ENCODE measurements at places on chromosomes 3 and 15.
A peak's percentile ranks its signal among the peaks of the same experiment; 100 is the strongest.

DNA sequence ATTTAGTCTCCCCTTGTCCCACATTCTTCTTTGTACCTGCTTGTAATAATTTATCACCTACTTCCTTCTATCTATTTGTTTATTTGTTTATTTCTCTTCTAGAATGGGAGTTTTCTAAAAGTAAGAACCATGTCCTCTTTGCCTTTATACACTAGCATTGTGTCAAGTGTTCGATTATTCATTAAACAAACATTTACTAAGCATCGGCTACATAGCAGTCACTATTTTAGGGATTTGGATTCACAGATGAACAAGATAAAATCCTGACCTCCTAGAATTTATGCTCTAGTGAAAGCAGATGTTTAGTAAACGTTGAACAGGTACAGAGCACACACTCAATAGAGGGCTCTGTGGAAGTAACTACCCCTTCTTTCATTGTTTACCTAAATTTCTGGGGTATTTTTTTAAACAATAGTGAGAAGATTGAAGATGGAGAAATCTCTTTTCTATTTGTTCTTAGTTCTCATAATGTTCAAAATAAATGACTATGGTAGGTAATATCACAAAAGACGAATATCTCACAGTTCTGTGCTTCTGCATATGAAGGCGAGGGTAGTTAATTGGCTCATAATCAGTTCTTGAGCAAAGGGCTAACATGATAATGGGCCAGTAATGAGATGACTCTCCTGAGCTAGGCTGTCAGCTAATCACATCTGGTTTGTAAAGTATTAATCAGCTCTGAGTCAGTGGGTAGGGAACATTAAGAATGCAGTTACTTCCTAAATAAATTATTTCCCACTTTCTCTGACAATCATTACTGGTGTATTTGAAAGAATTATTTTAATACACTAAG is 111.9 kb downstream of the SLC9A9 start:
- DNase-seq, result peak; percentile 77

- DNase-seq, result no peak
These were observed 1141.8 kb downstream of the SI start for GRCh38 chr3:163936543-163936942.

DNA sequence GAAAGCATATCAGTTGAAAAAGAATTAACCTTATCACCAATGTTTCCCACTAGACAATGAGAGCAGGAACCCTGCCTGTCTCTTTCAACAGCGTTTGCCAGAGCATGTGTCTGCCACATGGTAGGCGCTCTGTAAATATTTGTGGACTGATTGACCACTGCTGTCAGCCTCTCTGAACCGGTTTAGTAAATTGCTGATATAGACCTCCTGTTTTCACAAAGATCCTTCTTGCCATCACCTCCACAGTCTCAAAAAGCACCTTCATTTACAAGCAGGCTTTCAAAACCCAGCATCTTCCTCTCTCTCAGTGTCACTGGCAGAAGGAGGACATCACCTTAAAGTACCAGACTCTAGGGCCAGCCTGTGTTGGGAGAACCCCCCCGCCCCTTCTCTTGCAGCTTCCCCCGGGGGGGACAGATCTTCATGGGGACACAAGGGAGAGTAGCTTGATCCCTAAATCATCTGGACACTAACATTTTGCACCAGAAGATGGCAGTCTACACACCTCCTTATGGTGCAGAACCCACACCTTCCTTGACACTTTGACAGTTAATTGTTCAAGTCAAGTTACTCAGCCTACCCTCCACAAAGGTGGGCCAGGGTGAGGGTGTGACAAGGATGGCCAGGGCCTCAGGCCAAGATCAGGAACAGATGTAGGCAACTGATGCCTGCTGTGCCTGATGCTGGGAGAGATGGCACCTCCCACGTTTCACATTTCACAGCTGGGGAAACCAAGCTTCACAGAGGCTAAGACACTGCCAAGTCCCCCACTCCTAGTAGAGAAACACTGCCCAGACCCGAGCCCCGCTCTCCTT is 37.8 kb upstream of the USP3 start:
- peak; percentile 83 for DNase-seq

- DNase-seq, result no peak
These were observed 55.0 kb downstream of the FEZF2 start for GRCh38 chr3:62318365-62318751.

DNA sequence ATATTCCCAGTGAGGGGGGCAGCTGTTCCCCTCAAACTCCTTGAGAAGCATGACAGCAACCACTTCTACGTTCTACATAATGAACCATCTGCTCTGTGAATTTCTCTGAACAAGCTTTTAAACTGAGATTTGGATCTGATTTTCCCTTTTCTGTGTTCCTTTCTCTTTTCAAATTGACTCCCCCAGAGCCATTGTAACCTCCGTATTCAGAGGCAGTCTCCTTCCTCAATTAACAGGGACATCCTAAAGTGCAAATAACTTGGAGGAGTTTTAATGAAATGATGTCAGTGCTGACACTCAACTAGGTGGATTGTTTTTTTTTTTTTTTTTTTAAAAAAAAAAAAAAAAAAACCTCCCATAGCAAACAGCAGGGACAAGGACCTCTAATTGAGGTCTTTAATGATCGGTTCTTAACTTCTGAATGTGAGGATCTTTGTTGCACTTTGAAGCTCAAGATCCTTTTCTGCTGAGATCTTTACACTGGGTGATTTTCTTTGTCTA is 48.8 kb downstream of the ADAMTS9 start:
- no peak for DNase-seq

DNA sequence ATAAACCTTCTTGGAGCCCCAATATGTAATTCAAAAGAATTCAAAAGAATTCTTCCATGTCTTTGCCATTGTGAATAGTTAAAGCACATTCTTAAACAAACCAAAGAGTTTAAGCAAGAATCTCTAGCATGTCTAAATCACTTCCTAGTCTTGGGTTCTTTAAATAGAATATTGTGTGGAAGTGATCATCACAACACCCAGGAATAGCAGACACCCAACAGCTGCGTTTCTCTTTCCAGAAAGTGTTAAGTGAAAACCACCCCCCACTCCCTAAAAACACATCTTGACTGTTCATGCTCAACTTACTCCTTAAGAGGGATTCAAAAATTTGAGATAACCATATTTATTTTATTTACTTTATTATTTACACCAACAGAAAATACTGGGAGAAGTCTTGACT is 24.1 kb upstream of the CAPN7 start:
- DNase-seq, result no peak

DNA sequence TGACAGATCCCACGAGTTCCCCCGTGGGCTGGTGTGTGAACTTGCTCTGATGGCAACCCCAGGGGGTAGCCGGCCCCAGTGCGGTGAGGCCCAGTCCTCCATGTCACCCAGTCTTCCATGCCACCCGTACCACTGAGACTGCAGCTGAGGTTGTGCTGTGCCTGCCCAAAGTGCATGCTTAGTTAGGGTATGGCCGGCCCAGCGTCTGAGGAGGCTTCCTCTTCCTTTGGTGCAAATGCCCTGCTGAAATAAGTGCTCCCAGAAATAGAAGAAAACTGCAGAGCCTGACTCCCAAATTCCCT is 31.5 kb downstream of the MGLL start:
- DNase-seq, result no peak

- DNase-seq, result no peak
These were observed 216.1 kb downstream of the WNT5A start for GRCh38 chr3:55270976-55271375.

DNA sequence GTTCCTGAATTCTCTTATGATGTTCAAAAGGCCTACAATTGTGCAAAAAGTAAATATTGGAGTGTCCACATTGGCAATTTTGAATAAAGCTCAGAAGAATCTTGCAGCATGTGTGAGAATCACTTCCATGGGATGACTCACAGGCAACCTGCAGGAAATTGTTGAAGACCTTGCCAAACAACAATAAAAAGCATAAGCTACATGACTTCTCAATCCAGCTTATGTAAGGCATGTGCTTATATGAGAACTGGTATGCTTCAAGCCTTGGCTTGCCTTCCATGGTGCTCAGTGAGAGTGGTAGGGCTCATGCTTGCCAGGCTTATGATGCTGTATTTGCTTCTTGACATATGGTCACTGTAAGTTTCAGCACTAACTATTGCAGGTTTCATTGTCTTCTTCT is 18.4 kb upstream of the BCHE start:
- DNase-seq, result peak; percentile 49

DNA sequence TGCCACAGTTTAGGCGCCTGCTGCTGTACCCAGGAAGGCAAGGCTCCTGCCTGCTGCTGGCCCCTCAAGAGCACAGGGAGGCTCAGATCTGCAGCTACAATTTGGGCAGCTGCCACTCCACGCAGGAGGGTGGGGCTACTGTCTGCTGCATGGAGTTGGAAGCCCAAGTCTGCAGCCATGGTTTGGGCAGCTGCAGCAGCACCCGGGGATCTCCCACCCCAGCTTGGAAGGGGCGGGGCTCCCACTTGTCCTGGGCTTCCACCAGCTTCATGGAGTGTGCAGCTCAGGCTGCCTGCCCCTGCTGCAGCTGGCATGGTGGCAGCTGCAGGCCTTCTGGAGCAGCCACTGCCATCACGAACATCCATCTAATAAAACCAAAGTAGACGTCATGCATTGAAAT is 512.9 kb downstream of the PYDC2 start:
- DNase-seq, result no peak

- DNase-seq, result no peak
These were observed 317.4 kb downstream of the NAALADL2 start for GRCh38 chr3:175176556-175176955.

DNA sequence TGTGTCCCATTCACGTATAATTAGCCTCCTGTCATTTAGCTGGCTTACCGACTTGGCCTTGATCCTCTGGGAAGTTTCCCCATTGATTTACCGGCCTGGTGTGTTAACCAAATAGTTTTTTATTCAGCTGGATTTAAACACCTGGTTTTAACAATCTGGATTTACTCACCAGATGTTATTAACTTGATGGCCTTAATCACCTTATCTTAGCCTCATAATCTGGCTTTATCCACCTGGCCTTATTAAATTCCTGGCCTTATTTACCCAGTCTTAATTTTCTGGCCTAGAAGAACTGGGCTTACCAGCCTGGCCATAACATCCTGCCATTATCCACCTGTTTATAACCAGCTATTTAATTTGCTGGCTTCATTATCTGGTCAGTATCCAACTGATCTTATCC is 89.9 kb downstream of the IL12A start:
- DNase-seq, result no peak

GRCh38 chr15:59656897-59657634 is at the start of gene GTF2A2:
Gene GTF2A2, minus strand, starts transcription at chr15:59657515. Its CDS starts 5,238 bp downstream, at chr15:59652277.
- peak; percentile 98 for DNase-seq

GRCh38 chr3:168272343-168272985 is 176.7 kb upstream of the GOLIM4 start:
- no peak for DNase-seq

DNA sequence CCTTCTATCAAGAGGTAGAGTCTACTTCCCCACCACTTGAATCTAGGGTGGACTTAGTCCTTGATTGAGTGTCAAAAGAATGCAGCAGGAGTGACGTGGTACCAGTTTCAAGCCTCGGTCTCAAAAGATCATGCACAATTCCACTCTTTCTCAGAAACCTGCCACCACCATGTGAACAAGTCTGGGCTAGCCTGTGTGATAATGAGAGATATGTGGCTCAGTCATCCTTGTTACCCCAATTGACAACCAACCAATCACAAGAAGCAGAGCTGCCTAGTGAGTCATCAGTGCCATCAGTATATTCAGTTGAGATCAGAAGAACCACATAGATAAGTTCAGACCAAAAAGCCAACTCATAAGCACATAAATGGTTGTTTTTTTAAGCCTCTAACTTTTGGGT is 374.5 kb downstream of the IL20RB start:
- DNase-seq, result no peak

- DNase-seq, result no peak
These were observed 24.7 kb downstream of the CEMIP start for GRCh38 chr15:80803580-80804525.

Data from RWPE1 (cell line).